ENCODE measurements at places on chromosomes 5 and 9.

GRCh38 chr5:159163701-159164046 lies 45.7 kb downstream of the RNF145 start:
- DNase-seq: no peak

- DNase-seq: no peak
Observed at GRCh38 chr5:141223112-141223783, at the start of gene PCDHB14. PCDHB14 (plus strand) TSS chr5:141223343; CDS start chr5:141223506, 163 bp downstream.

DNA sequence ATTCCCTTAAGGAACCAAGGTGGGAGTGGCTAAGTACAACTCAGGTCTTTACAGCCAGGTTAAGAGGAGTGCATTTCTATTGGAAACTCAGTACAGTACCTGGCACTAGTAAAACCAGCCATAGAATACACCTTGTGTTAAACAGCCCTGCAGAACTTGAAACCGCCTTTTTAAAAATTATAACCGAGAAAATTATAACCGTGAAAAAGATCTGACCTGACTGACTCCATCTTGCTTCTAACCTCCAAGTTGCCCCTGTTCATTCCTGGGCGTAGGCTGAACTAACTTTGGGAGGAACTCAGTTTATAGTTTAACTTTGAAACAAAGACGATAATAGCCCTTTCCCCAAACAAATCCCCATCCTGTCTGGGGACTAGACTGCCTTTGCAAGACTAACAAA lies 132.3 kb downstream of the SUSD1 start:
- no peak for DNase-seq

DNA sequence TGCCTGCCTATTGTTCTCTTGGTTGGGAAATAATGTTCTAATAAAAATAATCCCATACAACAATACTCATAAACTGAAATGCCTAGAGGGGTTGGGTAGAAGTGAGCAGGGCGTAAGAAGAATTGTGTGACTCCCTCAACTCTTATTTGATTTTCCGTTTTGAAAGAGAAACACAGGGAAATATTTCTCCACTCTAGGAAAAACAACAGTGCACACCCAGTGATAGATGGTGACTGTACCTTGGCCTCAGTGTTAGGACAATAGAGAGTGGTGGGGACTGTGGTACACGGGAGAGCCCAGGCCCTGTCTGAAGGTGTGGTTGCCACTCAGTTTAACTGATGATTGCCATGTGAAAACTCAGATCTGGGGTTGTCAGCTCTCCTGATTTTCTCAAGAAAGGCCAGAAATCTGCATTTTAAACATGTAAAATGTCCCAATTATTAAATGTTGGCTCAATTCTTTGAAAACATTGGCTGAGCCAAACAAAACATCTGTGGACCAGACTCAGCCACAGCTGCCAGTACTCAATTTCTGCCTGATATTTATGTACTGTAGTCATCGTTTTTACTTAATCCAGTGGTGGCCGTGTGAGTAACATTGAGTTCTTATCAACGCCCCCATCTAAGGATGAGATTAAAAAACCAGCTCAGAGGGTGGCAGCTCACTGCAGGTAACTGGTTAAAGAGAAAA lies 103.8 kb upstream of the ZNF618 start:
- no peak for DNase-seq

DNA sequence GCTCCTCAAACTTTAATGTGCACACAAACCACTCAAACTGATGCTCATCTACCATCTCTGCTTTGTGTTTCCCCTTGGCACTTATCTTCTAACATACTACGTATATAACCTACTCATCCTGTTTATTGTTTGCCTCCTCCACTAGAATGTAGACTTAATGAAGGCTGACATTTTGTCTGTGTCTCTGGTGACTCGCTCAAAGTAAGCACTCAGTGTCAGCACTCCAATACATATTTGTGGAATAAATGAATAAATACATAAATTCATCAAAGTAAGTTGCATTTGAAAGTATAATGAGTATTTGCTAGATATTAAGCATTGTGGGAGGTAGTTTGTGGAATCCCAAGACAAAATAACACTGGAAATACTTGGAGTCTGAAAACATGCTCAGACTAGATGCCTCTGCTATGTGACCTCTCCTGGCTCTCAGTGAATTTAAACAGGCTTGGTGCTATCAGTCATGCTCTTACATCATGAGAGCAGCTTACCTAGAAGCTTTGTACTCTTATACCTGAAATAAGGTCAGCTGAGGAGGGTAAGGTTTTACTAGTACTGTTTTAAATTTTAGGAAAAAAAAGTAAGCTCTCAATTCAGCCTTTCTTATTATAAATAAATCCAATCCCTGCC lies 37.0 kb upstream of the RANBP6 start:
- no peak for DNase-seq

DNA sequence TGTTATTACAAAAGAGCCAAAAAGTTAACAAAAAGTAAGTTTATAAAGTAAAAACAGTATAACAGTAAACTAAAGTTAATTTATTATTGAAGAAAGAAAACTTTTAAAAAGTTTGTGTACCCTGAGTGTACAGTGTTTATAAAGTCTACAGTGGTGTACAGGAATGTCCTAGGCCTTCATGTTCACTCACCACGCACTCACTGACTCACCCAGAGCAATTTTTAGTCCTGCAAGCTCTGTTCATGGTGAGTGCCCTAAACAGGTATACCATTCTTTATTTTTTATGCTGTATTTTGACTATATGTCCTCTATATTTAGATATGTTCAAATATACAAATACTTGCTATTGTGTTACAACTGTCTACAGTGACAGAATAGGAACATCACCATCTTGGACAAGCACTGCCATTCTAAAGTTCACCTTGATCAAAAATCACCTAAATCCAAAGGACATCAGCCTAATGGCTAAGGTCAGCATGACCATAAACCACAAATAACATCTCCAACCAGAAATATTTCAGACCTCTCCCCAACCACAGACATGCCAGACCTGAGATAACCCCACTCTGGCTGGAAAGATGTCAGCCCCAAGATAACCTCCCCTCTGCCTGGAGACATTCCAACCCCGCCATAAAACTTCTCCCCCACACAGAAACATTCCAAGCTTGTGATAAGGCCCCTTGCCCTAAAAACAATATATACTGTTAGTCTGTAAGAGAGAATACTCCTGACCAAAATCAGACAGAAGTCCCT lies 56.1 kb downstream of the AGXT2 start:
- no peak for DNase-seq

GRCh38 chr5:16410338-16410737 lies 55.3 kb downstream of the ZNF622 start:
- DNase-seq: no peak

DNA sequence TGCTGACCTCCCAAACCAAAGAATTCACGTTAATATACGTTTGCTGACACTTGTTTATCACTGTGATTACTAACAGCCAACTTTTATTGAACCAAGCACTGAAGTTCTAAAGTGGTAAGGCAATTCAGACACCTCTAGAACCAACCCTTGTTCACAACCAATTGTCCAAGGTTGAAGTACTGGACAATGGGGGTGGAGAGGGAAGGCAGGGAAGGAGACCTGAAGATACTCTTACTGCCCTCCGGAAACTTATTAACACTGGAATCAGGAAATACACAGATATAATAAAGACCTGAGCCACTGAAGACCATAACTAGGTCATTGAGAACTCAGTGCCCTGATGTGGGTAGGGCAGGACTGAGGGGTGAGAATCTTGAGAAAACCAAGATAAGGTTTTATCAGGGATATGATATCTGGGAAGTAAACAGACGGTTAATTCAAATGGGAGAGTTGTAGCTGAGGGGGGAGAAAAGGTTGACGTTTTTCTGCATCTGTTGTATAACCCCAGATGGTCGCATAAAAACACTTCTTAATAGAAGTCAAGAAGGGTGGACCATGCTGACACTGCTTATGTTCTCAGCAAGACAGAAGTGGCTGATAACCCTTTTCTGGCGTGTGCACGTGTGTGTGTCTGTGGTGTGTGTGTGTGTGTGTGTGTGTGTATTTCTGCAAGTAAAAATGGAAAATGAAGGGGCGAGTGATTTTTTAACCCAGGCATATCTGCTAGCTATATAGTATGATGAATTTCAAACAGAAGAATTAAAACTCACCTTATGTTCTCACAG lies 125.9 kb downstream of the LHFPL2 start:
- no peak for DNase-seq

DNA sequence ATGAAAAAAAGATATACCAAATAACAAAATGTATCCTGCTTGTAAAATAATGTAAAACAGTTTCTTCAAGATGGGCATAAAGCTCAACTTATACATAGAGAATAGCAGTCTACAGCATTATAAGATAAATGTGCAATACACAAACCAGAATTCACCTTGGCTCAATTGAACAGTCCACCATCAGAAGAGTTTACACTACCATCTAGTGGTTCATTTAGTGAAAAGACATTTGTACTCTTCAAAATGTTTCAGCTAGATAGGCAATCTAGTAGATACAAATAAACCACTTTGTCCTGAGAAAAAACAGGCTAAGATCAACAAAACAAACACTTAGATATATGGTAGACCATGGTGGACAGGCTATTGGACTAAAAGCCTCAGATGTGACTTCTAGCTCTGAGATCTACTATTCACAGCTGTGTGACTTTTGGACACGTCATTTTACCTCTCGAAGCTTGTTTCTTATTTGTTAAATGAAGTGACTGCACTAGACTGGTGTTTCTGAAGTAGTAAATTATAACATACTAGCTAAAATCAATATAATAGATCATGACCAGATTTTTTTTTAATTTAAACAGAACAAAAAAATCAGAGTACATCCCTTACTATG lies 22.1 kb upstream of the TPD52L3 start:
- no peak for DNase-seq

- DNase-seq: no peak
Observed at GRCh38 chr9:111020594-111020993, 17.7 kb downstream of the LPAR1 start.

GRCh38 chr5:136028090-136028489 lies 698 bp upstream of the TGFBI start:
- DNase-seq: no peak

DNA sequence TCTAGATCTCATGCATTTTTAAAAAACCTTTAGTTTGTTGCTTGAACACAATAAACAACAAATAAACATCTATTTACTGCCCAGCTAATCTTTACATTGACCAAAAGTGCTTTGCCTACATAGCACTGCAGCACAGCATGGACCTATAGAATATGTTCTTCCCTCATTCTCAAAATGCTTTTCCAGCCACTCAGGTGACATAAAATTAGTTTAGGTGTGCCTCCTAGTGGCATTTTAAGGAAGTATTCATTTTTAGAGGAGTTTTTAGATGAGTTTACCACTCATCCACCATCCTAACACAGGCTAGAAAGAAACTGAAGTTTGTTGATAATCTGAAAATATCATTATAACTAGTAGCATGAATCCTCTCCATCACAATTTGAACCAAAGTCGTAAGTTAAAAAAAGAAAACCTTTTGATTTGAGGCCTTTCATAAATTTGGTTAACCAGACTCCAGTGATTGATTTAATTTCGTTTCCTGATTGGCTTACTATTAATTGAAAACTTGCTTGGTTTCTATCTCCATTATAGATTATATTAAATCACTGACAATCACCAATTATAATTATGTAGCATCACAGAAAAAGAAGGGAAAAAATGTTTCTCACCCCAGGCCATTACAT lies 12.6 kb downstream of the PLGRKT start:
- no peak for DNase-seq

DNA sequence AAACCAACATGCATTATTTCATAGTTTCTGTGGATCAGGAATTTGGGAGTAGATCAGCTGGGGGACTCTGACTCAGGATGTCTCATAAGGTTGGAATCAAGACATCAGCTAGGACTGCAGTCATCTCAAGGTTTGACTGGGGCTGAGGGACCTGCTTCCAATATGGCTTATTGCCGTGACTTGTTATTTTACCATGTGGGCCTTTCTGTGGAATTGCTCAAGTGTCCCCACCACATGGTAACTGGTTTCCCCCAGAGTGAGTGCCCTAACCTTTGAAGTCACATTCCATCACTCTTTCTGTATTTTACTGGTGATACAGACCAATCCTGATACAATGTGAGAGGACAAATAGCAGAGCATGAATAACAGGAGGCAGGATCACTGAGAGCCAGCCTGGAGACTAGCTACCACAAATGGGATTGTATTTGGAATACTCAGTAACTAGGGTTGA lies 70.2 kb upstream of the ELL2 start:
- DNase-seq: no peak

GRCh38 chr5:52818360-52818759 lies 30.6 kb downstream of the ITGA1 start:
- DNase-seq: no peak

- no peak for DNase-seq
Observed at GRCh38 chr9:8604201-8604600, 804.6 kb upstream of the DMAC1 start.

DNA sequence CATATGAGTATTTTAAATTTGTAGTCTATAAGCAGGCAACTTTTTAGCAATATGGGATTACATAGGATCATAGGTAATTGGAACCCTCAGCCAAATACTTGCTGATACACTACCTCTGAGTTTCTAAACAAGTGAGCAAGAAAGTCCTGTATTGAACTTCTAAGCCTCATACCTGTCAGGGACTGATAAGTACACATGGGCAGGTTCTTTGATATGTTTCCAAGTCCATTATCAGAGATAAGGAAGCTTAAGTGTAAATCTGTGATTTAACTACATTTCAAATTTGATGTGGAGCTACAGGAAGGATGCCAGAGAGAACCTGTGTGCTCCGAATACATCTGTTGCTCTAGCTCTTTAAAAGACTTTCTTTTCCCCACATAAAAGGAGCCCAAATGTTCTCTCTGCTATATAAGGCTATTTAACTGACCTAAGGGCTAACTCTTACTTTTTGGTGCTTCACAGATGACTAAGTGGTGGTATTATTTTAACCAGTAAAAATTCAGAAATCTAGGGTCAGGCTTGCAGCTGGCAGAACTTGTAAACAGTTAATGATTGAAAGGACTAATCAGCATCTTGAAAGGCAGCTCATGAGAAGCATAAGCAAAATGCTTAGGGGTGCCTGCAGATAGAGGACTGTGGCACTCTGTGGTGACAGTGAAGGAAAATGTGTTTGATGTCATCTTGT lies 228.6 kb downstream of the NR3C1 start:
- DNase-seq: no peak

GRCh38 chr5:170104299-170104698 lies 1.4 kb upstream of the FOXI1 start:
- no peak for DNase-seq

GRCh38 chr5:117394506-117395157 lies 820.0 kb upstream of the SEMA6A start:
- DNase-seq: no peak

DNA sequence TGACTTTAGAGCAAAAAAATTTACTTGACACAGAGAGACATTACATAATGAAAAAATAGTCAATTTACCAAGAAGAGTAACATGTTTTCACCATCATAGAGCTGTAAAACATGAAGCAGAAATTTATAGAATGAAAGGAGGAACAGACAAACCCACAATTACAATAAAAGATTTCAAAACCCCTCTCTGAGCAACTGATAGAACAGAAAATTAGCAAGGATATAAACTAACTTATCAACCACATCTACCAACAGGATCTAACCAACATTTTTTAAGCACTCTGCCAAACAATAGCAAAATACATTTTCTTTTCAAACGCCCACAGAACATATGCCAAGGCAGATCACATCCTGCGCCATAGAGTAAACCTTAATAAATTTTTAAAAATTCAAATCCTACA lies 17.9 kb downstream of the SLCO4C1 start:
- no peak for DNase-seq

All from activated naive CD4-positive, alpha-beta T cell treated with anti-CD3 and anti-CD28 coated beads, Interleukin-2, amount 50 U/mL, for 16 hours (primary cell).